Esophagus squamous epithelium (tissue), 5 donors: ENCODE measurements at places on chromosomes 1 and 21.

DNA sequence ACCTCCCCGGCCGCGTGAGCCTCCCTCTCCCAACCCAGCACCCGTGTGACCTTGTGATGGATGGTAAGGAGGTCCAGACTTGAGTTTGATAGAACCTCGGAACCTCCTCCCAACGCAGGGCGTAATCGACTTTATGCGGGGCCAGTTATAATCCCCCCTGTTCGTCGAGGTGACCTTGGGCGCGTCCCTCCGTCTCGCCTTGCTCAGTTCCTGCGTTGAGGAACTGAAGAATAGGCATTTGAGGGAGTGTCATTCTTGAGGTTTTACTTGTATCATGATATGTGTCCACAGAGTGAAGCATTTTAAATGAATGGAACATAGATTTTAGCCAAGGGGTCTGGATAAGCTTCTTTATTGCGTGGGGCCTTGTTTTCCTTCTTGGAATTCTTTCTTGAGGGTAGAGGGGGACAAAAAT, 433 bp downstream of the TIMM17A start:
- no peak for DNase-seq

DNA sequence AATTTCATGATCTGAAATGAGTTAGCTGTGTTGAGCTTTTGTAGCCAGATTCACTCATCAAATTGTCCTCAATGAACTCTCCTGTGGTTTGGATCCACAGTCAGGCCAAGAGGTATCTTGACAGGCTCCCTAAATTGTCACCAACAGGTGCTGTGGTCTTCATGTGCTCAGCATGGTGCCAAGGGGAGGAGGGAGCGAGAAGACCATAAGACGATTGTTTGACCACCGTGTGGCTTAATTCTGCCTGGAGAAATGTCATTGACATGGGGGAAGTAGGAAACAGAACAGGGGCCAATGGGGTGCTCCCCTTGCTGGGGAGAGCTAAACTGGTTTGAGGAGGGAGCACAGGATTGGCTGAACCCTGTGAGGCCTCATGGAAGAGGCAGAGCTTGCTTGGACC, 219.3 kb downstream of the KCNJ6 start:
- DNase-seq, result no peak

GRCh38 chr1:8408151-8408839, 90.4 kb downstream of the SLC45A1 start:
- no peak for DNase-seq

DNA sequence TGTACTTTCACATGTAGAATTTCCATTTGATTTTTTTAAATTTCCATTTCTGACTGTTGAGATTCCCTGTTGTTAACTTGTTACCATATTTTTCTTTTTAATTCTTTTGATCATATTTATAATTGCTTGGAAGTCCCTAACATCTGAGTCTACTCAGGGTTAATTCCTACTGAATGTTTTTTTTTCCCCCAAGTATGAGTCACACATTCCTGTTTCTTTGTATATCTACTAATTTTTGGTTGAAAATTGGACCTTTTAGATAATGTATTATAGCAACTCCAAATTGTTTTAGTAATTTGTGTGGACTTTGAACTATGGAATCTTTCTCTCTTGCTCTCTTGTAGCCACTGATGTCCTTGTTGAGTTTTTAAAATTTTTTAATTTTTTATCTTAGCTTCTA, 54.6 kb downstream of the STXBP3 start:
- DNase-seq, result no peak

- no peak for DNase-seq
Measured at GRCh38 chr1:200967693-200968468, 55.6 kb downstream of the KIF21B start.

DNA sequence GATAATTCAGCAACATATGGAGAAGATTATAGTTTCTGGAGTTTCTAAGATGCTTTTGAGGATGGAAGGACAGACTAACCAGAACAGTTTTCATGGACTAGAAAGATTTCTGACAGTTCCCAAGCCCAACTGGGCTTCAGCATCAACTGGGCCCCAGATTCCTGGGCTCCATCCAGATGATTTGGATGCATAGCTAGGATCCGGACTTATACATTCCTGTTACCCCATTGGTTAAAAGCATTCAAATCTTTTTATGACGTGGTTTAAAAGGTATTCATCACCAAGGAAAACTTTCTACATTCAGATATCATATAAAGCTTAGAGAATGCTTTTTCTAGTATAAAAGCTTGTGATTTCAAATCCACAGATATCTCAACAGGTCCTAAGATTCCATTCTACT, 29.7 kb downstream of the TSHB start:
- DNase-seq, result no peak

- no peak for DNase-seq
Measured at GRCh38 chr1:205561501-205562203, 57.2 kb downstream of the CDK18 start.

- no peak for DNase-seq
Measured at GRCh38 chr21:34183331-34183928, 110.1 kb downstream of the MRPS6 start.

DNA sequence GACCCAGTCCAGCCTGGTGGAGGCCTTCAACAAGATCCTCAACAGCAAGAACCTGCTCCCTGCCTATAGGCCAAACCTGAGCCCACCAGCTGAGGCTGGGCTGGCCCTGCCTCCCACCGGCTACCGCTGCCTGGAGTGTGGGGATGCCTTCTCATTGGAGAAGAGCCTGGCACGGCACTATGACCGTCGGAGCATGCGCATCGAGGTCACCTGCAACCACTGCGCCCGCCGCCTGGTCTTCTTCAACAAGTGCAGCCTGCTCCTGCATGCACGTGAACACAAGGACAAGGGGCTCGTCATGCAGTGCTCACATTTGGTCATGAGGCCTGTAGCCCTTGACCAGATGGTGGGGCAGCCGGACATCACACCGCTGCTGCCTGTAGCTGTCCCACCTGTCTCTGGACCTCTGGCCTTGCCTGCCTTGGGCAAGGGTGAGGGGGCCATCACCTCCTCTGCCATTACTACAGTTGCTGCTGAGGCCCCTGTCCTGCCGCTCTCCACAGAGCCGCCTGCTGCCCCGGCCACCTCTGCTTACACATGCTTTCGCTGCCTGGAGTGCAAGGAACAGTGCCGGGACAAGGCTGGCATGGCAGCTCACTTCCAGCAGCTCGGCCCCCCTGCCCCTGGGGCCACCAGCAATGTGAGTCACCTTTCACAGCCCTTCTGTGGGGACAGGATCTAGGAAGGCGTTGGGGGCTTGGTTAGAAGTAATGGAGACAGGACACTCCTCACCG, 5.8 kb downstream of the ZNF687 start:
- no peak for DNase-seq

DNA sequence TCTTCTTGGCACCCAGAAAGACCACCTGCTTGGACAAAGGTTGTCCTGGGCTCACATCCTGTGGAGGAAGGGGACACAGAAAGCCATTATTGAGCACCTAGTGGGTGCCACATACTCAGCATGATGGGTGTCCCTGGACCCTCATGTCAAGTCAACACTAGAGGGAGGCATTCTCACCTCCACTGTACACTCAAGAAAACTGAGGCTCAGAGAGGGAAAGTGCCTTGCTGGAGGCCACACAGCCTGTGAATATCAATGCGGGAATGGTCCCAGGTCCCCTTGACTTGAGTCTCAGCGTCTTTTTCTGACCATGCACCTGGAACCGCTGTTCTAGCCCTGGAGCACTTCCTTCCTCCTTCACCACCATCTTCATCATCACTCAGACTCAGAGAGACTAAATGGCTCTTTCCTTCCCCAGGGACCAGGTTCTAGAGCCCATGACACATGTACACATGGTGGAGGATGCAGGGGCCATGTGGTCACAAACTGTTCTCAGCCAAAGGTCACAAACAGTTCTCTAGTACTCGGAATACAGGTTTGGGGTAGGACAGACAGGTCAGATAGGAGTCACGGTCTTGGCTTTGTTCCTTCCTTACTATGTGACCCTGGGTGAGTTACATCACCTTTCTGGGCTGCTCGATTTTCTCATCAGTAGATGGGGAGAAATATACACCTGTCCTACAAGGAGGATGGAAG, 89.2 kb upstream of the WNT4 start:
- DNase-seq, result no peak

- DNase-seq, result no peak
Measured at GRCh38 chr1:231423648-231424047, 1.6 kb upstream of the EGLN1 start.

DNA sequence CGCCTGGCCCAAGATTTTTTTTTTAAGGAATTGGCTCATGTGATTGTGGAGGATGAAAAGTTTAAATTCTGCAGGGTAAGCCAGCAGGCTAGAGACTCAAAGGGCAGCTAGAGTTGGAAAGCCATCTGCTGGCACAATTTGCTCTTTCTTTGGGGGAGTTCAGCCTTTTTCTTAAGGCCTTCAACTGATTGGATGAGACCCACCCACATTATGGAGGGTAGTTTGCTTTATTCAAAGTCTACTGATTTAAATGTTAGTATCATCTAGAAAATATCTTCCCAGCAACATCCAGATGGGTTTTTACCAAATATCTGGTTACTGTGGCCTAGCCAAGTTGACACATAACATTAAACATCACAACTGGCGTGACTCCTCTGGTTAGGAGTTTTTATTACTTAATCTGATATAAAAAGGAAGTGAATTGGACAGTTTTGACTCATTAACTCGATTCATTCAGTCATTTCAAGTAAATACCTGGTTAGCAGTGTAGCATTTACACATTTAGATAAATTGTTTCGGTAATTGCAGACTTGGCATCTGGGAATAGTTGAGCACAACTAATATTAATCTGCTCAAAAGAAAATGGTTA, 12.4 kb downstream of the HOOK1 start:
- no peak for DNase-seq

DNA sequence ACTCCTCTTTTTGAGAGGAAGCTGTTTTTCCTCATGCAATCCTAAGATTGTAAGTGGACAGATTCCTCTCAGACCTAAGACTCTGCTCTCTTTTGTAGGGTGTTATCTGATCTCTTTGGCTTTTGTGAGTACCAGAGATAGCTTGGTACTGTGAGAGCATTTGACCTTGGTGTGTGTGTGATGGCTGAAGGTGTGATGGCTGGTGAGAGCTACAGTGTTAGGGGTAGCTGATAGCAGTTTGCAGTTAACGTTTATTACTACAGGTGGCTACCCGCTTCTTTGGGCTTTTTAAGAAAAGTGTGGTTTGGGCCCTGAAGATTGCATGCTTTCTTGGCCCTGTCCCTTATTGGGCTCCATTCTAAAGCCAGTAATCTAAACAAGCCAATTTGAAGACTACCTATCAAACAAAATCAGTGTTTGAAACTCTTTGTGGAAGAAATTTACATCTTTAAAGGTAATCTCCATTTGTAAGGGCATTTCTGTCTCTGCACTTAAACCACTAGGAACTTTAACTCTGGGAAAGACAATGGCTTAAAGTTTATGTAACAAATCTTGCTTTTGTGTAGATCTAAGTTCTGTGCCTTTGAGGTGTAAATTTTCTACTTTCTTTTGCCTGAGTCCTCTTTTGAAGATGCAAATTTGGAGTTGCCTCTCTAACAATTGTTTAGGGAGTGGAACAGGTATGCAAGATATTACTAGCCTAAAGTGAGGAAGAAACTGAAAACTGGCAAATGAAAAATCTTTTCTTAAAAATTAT, 85.3 kb upstream of the SERBP1 start:
- DNase-seq, result no peak

- no peak for DNase-seq
Measured at GRCh38 chr21:45737485-45738166, 94.1 kb downstream of the PCBP3 start.

GRCh38 chr1:13682444-13682843, 17.5 kb upstream of the PRDM2 start:
- no peak for DNase-seq

- no peak for DNase-seq
Measured at GRCh38 chr1:11654137-11654938, at the start of the genes FBXO2 and FBXO44. TSS of gene FBXO2 (minus strand) at chr1:11654429. CDS start at chr1:11654340, 89 bp downstream. TSS of gene FBXO44 (plus strand) at chr1:11654877. CDS start at chr1:11655836, 959 bp downstream.

GRCh38 chr1:66231681-66232463, 302.1 kb upstream of the SGIP1 start:
- DNase-seq, result no peak

- no peak for DNase-seq
Measured at GRCh38 chr1:225470211-225471108, 42.6 kb upstream of the LBR start.

DNA sequence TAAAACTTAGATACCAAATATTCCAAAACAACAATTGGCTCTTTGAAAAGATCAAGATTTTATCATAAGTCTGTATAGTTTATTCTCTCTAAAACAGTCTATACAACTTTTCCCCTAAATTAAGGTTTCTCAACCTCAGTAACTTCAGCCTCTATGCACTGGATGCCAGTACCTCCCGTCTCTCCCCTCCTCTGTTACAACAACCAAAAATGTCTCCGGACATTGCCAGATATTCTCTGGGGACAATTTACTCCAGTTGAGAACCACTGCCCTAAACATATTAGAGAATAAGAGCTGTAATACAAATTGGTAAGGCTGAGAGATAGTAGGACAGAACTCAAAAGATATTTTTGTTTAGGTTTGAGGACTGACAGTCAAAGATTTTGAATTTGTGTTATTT, 71.6 kb downstream of the TMEM200B start:
- no peak for DNase-seq

GRCh38 chr1:67973051-67973450, 77.4 kb downstream of the DIRAS3 start:
- no peak for DNase-seq

GRCh38 chr1:10741696-10742095, 54.8 kb downstream of the CASZ1 start:
- no peak for DNase-seq

GRCh38 chr1:119569095-119569494, 62.1 kb downstream of the HSD3B1 start:
- no peak for DNase-seq

GRCh38 chr1:245650441-245650960, 495.7 kb downstream of the KIF26B start:
- no peak for DNase-seq

GRCh38 chr1:240237305-240237721, 145.6 kb downstream of the FMN2 start:
- no peak for DNase-seq

- no peak for DNase-seq
Measured at GRCh38 chr1:7585216-7585907, 185.7 kb upstream of the VAMP3 start.

DNA sequence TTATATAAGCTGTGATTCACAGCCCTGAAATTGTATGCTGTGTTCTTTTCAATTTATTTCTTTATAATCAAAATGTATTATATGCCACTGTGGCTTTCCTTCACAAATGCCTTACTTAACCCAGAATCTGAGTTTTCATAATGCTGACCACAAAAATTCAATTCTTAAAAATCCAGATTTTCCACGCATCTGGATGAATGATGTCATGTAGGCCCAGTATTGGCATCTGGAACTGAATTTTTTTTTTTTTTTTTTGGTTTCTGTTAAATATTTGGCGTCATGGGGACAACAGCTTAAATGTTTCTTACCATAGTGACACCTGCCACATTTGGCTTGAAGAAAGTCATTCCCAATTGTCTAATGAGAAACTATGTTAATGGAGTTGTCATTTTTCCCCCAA, 296.8 kb downstream of the TM2D1 start:
- no peak for DNase-seq
